ENCODE measurements at places on chromosomes 1 and 21.

GRCh38 chr1:61085206-61085982, 3.0 kb downstream of the NFIA start:
- no peak for DNase-seq

DNA sequence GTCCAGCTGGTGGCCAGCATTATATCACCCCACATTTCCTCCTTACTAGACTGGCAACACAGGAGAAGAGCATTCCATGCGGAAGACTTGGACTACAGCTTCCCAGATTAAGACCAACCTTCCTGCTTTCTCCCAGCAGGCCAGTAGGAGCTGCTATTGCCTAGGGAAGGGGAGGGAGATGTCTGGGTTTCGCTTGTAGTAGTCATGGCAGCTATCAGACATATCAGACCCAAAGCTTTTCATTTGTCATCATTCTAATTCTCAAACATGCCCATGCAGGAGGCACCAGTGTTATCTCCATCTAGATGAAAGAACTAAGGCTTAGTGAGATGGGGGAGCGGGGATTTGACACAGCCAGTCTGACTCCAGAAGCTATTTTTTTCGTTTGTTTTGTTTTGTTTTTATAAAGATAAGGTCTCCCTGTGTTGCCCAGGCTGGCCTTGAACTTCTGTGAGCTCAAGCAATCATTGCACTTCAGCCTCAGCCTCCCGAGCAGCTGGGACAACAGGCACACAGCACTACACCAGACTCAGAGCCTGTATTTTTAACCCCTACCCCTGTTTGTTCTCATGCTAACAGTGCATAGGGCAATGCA, 4.5 kb downstream of the PLA2G2A start:
- DNase-seq, result peak; percentile 58

- no peak for DNase-seq
Observed at GRCh38 chr21:14878971-14879370, 185.8 kb downstream of the NRIP1 start.

DNA sequence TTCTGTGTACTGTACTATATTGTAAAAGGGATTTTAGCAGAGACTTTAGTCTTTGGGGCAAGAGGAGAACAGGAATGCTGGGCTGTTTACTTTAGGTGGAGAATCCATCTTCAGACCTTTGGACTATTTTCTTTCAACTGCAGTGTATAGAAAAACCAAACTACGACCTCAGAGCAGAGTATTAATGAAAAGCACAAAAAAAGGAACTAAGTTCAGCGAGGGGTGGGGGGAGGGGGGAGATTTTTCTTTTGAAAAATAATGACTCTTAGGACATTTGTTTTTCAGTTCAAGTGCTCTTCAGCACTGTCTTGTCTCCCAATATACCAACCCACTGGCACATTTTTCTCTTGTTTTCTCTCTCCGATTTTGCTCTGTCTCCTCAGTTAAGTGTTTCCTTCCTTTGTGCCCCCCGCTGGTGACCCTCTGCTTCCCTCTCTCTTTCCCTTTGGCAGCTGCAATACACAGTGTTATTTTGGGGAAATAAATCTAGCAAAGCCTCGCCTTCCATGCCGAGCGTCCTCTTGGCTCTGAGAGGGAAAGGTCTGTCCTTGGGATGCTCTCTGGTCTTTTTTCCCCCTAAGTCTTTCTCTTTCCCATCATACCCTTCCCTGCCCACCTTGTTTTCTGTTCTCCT, 44.8 kb downstream of the ACP6 start:
- peak; percentile 67 for DNase-seq

GRCh38 chr1:112762541-112763500, 47.7 kb upstream of the PPM1J start:
- DNase-seq, result no peak

DNA sequence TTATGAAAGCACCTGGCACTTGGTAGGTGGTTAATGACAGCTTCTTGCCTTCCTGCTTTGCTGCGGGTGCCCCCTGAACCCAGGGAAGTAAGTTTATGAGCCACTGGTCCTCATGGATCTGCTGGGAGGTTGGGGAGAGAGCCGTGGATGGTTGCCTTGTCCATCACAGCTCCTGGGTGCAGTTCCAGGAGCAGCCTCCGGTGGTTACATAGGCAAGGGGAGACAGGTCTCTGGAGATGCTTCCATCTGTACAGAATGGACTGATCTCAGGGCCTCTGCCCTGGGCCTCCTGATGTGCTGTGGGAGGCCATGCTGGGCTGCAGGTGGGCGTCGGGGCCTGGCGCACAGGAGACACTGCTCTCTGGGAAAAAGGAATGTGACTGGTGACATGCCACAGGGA, 31.6 kb upstream of the ARHGEF10L start:
- DNase-seq, result peak; percentile 13
